ENCODE measurements at places on chromosomes 2 and 18.

- DNase-seq = no peak
Observed at GRCh38 chr2:174490051-174490450, 3.2 kb upstream of the GPR155 start.

DNA sequence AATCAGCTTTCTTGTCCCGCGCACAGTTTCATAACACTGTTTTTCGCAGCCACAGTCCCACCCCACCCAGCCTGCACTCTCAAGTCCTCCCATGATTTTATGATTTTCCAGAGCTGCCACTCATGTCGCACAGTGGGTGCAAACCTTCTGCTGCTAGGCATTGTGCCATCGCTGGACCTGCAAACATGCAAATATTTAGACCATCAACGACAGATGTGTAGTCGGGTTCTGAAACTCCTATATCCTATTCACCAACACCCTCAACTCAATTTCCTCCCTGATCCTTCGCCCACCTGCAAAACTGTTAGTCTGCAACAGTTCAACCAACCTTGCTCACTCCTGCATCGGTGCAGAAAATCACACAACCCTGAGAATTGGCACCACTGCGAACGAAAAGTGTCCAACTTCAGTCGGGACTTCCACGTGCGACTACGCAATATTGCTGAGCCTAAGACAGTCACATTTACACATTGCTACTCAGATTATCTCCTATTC lies 871 bp upstream of the ALS2 start:
- DNase-seq = no peak

DNA sequence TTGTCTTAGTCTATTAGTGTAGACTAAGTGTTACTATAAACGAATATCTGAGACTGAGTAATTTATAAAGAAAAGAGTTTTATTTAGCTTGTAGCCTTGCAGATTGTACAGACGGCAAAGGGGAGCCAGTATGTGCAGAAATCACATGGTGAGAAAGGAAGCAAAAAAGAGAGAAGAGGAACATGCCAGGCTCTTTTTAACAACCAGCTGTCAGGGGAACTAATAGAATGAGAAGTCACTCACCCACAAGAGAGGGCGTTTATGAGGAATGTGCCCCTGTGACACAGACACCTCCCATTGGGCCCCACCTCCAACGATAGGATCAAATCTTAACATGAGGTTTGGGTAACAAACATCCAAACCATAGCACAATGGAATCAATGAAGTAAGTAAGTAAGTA lies 20.6 kb upstream of the ZNF804A start:
- no peak for DNase-seq

DNA sequence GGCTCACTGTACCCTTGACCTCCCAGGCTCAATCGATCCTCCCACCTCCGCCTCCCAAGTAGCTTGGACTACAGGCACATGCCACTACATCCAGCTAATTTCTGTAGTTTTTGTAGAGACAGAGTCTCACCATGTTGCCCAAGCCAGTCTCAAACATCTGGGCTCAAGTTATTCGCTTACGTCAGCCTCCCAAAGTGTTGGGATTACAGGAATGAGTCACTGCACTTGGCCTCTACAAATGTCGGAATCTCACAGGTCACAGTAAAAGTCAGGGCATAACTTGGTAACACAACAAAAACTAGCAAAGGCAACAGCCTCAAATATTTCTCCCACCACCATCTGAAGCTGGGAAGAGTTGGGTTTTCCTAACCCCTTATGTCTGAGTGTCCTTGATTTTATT lies 25.3 kb downstream of the SCG2 start:
- DNase-seq = no peak
